ENCODE measurements at places on chromosomes 12 and 14. TPM values are rescaled to one million over a fixed set of nuclear protein-coding genes. Genes with fewer than 3 reads are reported as not detected.

DNA sequence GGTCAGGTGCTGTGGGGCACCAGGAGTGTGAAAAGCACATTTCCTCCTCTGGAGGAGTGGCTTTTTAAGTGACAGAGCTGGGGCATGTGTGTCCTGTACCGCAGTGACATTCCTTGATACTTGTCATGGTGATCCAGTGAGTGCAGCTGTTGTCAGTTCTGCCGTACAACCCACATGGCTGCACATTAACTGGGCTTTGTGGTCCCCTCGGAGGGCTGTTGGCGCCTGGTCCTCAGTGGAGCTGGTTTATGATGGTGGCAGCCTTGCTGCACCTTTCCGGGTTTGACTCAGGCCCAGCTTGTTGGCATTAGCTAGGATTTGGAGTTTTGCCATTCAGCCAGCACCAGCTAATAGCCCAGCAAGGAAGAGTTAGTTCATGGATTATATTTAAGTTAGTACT, 77.0 kb downstream of the SLC25A47 start:
- DNase-seq = no peak

DNA sequence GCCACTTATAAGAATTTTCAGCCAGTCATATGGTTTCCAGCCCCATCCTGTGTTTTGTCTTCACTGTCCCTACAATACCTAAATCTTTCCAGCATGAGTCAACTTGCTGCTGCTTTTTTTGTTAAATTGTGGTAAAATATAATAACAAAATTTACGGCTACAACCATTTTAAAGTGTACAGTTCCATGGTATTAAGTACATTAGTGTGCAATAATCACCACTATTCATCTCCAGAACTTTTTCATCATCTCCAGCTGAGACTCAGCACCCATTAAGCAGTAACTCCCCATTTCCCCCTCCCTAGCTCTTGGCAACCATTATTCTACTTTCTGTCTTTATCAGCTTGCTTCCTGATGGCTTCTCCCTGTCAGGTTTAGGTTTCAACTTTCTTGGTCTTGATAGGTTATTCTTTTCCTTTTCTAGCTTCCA, 39.1 kb downstream of the FRS2 start:
- DNase-seq = no peak

- DNase-seq = no peak
These were observed 3.9 kb downstream of the AJUBA start for GRCh38 chr14:22978487-22978837.

GRCh38 chr12:63138488-63138887, 12.5 kb downstream of the AVPR1A start:
- DNase-seq = no peak

DNA sequence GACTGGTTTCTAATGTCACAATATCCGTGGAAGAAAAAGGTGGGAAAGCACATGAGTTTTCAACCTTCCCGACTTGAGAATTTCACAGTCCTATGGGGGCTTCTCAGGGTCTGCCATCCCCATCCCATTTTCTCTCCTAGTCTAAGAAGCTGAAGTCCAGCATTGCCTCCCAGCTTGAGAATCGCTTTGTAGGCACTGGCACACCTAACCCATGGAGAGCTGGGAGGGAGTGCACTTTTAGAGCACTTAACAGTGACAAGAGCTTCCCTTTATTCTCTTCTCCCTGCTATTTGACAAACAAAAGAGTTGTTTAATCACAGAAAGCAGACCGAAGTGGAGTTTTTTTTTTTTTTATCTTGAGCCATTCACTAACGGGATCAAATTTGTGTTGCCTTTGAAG, 22.8 kb upstream of the SRRM4 start:
- no peak for DNase-seq

Gene NPFF
- total RNA-seq = not detected

Gene SERPINA12
- total RNA-seq = not detected

Gene MANSC4
- not detected for total RNA-seq

Measured in thoracic aorta (tissue), 2 donors.